ENCODE measurements at places on chromosomes 7 and 10.

GRCh38 chr7:80467069-80467468 lies 44.8 kb downstream of the GNAT3 start:
- no peak for ATAC-seq

DNA sequence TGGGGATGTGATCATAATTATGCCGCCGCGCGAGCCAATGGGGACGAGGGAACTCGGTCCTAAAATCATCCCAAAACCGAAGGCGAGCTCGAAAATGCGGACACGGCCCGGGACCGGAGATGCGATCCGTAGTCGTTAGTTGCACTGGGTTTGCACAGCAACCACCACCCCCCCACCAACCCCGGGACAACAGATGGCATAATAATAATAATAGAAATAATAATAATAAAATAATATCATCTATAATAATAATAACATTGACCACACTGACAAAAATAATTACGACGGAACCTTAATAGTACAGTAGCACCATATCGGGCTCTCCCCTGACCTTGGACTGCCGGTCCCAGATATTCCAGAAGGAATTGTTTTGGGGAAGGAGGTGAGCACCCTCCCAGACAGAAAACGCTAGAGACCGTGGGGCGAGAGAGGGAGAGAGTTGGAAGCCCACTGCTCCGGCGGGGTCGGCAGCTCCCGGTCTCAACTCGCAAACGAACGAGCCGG lies 1.1 kb upstream of the EMX2 start:
- ATAC-seq, result no peak

DNA sequence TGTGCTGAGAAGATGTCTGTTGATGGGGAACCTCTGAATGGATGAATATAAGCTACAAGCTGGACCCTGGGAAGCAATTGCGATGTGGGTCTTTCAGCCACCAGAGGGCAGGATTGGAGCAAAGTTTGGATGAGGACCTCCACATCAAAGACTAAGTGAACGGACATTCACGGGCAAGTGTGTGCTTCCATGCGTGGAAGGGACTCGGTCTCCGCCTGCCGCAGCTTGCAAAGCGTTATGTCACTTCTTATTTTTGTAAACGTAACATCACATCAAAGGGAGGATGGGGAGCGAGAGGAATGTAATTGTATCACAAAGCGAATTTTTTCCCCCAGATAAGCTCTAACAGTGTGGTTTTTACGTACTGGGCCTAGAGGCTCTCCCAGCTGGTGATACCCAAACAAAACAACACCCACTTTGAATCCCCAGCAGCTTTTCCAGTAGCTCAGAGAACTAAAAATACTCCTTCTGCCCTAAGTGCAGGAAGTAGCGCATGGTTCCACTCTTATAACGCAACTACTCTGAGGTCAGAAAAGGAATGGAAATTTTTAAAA lies 65.0 kb downstream of the VWA2 start:
- ATAC-seq, result peak; percentile 78

GRCh38 chr10:89502549-89502948 lies 32.8 kb downstream of the SLC16A12 start:
- ATAC-seq, result no peak

- ATAC-seq, result no peak
Measured at GRCh38 chr10:78864761-78865537, 203.8 kb upstream of the ZMIZ1 start.

GRCh38 chr7:50584386-50584785 lies 19.2 kb upstream of the DDC start:
- ATAC-seq, result no peak

Data from activated T-helper 17 cell treated with anti-CD3 and anti-CD28 coated beads, Interleukin-2, amount 50 U/mL, for 72 hours (primary cell).